Stimulated activated CD8-positive, alpha-beta memory T cell treated with anti-CD3 and anti-CD28 coated beads, Interleukin-2, amount 100 ng/mL, for 1 hour (primary cell): ENCODE measurements at places on chromosomes 2 and 18.

GRCh38 chr2:84894758-84895520 is 10.5 kb upstream of the TMSB10 start:
- DNase-seq: no peak

GRCh38 chr2:41896186-41896846 is 151.5 kb upstream of the PKDCC start:
- no peak for DNase-seq

GRCh38 chr2:2799151-2799697 is 468.1 kb upstream of the MYT1L start:
- DNase-seq: no peak

DNA sequence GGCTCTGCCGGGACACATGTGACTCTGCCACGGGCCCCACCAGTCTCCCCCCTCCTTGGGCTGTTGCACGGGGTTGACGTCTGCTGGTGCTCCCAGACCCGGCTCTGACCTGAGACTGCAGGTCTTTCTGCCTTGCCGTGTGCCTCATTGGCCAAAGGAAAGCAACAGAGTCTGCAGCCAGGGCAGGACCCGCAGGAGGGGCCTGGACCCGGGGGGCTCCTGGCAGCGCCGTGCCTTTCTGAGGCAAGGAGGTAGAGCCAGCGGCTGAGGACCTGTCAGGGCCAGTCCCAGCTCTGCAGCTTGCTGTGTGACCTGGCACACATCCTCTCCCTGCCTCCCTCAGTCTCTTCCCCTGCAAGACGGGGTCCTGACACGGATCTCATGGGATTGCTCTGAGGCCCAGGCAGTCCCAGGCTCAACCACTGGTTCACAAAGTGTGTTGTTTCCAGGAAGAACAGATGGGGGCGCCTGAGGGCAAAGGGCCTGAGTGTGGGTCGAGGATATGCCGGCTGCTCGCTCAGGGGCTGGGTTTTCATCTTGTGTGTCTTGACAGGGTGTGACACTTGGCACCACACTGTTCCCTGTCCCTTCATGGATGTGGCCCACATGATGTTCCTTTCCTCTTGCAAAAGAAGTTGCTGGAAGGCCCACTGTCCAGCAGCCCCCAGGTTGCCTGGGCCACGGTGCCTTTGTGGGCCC is 9.0 kb downstream of the CAPN10 start:
- DNase-seq: no peak

GRCh38 chr2:28452534-28453081 is 43.3 kb upstream of the PLB1 start:
- DNase-seq: peak; percentile 57

DNA sequence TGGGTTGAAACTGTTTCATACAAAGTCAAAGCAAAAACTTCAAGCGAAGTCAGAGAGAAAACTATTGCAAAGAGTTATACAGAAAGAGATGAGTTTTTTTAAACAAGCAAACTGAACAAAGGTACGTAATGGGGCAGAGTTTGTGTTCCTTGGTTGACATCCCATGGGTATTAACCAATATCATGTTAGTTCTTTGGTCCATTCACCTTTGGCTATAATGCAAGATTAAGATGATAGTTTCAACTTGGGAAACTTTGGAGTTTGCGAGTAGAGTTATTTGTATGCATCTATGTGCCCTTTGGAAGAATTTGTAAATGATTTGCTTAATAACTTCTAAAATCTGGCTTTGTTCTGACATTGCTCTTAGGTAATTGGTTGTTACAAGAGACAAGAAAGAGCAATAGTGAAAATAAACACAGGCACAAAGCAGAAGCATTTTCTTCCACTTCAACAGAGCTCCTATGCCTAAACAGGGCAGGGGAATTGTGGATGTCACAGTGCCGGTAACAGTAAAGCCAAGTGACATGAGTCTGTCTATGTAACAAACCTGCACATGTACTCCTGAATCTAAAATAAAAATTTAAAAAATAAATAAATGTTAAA is 936.1 kb downstream of the SUCLG1 start:
- no peak for DNase-seq

- no peak for DNase-seq
These were observed 9.7 kb downstream of the CTAGE1 start for GRCh38 chr18:22408059-22408458.

DNA sequence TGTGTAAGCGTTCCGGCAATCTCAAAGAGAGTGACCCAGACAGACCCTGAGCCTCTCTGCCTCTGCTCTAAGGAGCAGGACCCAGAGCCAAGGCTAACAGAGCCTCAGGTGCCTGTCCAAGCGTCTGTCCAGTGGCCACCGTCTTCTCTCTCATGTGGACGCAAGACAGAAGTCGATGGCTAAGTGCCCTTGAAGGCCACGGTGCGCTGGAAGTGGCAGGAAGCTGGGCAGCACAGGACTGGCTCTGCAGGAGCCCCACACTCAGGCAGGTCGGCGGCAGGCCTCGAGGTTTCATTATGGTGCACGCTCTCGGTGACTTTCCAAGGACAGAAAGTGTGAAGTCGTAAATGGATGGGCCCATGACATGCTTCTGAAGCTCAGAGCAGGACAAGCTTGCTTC is 49.1 kb downstream of the HDAC4 start:
- no peak for DNase-seq

GRCh38 chr18:26656944-26657536 is 108.7 kb upstream of the KCTD1 start:
- no peak for DNase-seq

DNA sequence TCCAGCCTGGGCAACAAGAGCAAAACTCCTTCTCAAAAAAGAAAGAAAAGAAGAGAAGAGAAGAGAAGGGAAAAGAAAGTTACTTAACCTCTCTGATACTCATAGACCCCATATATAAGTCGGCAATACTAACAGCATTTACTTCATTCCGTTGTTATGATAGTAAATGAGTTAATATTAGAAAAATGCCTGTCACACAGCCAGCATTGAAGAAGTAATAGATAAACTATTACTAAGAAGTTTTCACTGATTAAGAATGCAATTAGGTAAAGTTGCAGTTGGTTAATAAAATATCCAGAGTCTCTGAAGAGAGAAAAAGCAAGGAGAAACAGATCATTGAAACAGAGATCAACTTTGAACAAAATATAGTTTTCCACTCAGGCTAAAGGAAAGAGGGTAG is 161.3 kb upstream of the UBE2E3 start:
- DNase-seq: no peak

GRCh38 chr18:75538727-75539126 is 111.2 kb upstream of the SMIM21 start:
- DNase-seq: no peak

- no peak for DNase-seq
These were observed 1.3 kb downstream of the VWA3B start for GRCh38 chr2:98088261-98088660.

DNA sequence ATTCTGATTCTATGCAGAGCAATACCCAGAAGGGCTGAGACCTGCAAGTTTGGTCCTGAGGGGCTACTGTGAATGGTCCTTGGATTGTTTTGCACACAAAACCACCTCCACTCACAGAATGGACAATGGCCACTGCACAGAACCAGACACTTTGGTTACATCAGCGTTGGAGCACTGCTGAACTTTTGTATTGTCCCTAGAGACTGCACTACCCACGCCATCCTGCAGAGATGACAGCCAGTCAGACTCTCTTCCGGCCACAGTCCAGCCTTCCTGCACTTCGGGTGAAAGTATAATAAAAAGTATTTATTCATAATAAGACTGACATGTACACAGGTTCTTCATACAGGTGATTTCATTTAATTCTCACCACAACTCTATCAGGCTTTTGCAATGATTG is 35.7 kb downstream of the CELF4 start:
- no peak for DNase-seq

DNA sequence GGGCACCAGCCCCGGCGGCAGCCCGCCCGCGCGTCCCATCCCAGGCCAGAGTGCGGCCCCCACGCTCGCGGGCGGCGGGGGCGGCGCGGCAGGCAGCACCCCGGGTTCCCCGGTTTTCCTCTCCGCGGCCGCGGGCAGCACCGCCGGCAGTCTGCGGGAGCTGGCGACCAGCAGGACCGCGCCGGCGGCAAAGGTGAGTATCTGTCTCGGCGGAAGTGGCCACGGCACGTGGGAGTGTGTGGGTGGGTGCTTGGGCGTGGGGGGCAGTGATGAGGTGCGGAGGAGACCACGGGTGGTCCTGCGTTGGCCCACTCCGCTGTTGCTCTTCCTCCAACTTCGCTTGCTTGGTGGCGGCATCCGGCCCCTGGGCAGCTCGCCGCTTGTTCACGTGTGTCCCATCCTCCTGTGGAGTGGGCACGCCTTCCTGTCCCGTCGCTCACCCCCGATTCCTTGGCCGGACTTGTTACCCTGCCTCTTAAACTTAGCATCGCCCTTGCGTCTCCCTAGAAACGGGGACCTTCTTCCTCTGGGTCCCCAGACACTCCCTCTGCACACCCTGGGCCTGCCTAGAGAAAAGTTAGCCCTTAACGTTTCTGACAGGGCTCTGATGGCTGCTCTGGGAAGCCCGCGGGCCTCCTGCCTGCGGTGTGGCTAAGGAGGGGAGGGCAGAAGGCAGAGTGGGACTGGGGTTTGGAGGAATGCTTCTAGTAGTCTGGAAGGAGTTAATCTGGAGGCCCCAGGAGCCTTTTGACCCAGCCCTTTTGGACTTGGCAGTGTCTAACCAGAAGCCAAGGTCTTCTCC is 1.1 kb downstream of the SH3RF3 start:
- DNase-seq: no peak

- no peak for DNase-seq
These were observed 53.1 kb downstream of the HPCAL1 start for GRCh38 chr2:10355471-10356438.

GRCh38 chr2:148971547-148971946 is 67.0 kb upstream of the LYPD6B start:
- no peak for DNase-seq

DNA sequence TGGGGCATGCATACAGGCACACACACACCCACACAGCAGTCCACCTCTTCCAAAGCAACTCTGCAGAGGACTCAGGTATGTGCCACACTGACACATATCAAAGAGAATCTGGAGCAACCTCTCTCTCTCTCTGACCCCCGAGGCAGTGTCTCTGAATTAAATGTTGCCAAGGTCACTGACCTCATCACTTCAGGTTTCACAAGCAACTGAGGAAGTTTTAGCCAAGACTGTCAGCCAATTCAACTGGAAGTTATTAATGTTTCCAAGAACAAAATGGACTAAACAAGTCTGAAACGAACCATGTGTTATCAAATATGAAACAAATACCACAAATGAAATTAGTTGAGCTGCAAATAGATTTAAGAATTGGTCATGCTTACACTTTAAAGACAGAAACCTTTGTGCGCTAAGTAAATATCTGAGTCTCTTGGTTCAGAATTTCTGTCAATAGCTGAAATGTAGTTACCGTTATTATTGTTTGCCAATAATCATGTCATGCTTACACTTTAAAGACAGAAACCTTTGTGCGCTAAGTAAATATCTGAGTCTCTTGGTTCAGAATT is 86.1 kb downstream of the SLC25A12 start:
- no peak for DNase-seq

- DNase-seq: no peak
These were observed 263.4 kb downstream of the PDE11A start for GRCh38 chr2:177808984-177809809.

GRCh38 chr2:11133238-11133935 is 21.9 kb upstream of the SLC66A3 start:
- DNase-seq: no peak

GRCh38 chr2:23691565-23691964 is 235.4 kb downstream of the ATAD2B start:
- DNase-seq: no peak

DNA sequence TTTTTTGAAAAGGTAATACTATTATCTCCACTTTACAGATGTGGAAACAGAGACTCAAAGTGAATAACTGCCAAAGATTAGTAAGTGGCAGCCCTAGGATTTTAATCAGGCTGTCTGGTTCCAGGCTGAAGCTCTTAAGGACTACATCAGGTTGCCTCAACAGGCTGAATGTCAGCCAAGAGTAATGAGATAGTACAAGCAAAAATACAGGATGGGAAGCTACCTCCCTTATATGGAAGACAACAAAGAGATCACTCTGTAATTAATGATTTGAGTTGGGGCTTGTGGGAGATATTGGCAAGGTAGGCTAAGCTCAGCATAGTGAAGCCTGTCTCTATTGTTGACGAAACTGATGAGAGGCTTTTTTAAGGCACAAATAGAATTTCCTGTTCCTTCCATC is 323.1 kb downstream of the KCNJ3 start:
- no peak for DNase-seq

DNA sequence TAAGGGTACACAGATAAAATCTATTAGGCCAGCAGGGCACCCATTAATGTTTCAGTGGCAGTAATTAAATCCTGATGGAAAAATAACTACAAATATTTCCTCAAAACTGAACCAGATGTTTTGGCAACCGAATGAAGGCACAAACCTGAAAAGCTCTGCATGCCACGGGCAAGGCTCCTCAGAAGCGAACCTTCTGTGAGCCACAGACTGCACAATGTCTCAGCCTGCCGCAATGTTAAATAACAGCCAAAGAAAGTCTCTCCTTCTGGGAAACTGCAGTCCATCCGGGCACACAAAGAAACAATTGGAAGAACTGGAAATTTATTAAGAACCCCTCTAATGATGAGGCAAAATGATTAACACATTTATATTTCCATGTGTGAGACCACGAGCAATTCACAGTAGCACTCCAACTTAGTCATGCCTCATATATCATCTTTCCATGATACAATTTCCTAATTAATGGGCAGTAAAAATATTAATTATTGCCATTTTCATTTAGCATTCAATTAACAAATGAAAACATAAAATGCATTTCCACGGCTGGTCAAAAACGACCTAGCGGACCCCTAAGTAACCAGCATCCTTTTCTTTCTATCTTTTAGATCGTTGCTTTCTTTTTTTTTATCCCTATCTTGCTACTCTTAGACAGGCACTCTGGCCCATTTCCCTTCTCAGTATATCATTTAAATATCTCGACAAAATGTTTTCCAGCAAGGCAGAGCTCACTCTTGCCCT is 237.5 kb downstream of the EPHA4 start:
- DNase-seq: no peak

GRCh38 chr2:238467792-238468191 is 41.1 kb downstream of the ASB1 start:
- no peak for DNase-seq

DNA sequence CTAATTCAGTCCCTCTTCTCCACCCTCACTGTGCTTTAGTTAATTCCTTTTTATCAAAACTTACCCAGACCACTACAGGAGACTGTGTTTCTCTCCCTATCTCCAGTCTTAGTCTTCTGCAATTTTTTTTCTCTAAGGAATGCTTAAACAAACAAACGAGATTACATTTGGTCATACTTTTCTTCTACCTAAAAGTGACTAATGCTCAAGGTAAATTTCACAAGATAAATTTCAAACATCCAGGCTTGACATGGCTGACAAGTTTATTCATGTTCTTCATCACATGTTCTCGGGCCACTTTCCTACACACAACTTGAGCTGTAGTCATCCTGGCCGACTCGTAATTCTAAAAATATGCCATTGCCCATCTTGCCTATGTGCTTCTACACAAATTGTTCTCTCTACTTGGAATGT is 23.2 kb upstream of the ACSL3 start:
- DNase-seq: no peak

GRCh38 chr2:190340369-190340768 is 3.0 kb upstream of the INPP1 start:
- no peak for DNase-seq

GRCh38 chr18:73979742-73980141 is 167.9 kb downstream of the FBXO15 start:
- no peak for DNase-seq

GRCh38 chr2:42163444-42164045 is 5.6 kb upstream of the EML4 start:
- DNase-seq: no peak

GRCh38 chr2:57987835-57988573 is 58.6 kb upstream of the VRK2 start:
- DNase-seq: no peak
